NCI-H2081 treated with DMSO at 0.1 percent for 48 hours (cell line): ENCODE measurements at places on chromosomes 5 and 9.

GRCh38 chr9:136935651-136936050, 8.9 kb downstream of the FBXW5 start:
- no peak for DNase-seq

- DNase-seq: no peak
Observed at GRCh38 chr5:116303340-116303739, 218.5 kb downstream of the COMMD10 start.

GRCh38 chr5:10635867-10636350, 72.0 kb downstream of the ANKRD33B start:
- DNase-seq: no peak

GRCh38 chr5:149320791-149321330, 24.4 kb upstream of the GRPEL2 start:
- no peak for DNase-seq

DNA sequence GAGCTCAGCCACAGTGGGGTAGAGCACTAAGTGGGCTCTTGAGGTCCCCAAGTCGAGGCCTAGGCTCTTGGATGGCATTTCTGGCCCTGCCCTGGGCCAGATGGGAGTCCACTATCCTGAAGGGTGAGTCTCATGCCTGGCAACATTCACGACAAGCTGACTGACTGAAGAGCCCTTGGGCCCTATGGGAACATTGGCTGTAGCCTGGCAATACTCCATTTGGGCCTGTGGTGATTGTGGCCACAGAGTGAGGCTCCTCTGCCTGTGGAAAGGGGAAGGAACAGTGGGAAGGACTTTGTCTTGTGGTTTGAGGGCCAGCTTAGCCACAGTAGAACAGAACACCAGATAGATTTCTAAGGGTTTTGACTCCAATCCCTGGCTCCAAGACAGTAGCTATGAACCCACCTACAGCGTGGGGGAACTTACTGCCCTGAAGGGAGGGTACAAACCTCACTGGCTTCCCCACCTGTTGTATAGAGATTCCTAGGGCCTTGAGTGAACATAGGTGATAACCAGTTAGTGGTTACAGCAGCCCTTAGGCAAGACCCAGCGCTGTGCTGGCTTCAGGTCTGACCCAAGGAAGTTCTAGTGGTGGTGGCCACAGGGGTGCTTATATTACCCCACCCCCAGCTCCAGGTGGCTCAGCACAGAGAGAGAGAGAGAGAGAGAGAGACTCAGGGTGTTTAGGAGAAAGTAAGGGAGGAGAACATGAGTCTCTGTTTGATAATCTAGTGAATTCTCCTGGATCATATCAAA, 72.4 kb downstream of the KIAA0825 start:
- no peak for DNase-seq
